ENCODE measurements at places on chromosomes 2 and 18. TPM values are rescaled to one million over a fixed set of nuclear protein-coding genes. Genes with fewer than 3 reads are reported as not detected.
A peak's percentile ranks its signal among the peaks of the same experiment; 100 is the strongest.

- no peak overlapping the region for H3K4me3 ChIP-seq
- H3K4me1 ChIP-seq, result peaks cover 6% of the 10 kb centered on the region
- no peak overlapping the region for H3K27ac ChIP-seq
- H3K36me3 ChIP-seq, result no peaks in the 10 kb centered on the region
- H3K27me3 ChIP-seq, result no peaks in the 10 kb centered on the region
These were observed 43.9 kb upstream of the RAPH1 start for GRCh38 chr2:203578759-203579643.

DNA sequence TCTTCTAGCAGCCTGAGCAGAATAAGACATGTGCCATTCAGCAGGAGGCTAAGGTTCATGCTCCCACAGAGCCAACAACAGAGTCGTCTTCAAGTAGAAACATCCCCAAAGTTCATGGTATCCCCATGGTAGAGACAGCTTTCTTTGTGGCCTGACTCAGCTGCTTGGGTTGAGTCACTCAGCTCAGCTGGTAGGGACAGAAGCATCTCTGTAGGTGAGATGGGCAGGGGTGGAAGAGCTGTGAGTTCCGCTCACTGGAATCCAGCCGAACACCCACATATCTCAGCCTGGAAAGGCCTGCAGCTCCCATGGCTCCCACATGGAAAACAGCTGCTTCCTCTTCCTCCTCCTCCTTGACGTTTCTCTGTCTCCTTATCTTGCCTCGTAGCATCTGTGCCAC, 792.7 kb downstream of the RNF144A start:
- no peak overlapping the region for H3K4me3 ChIP-seq
- no peaks in the 10 kb centered on the region for H3K36me3 ChIP-seq
- no peaks in the 10 kb centered on the region for H3K4me1 ChIP-seq
- no peaks in the 10 kb centered on the region for H3K27me3 ChIP-seq
- no peak for DNase-seq

DNA sequence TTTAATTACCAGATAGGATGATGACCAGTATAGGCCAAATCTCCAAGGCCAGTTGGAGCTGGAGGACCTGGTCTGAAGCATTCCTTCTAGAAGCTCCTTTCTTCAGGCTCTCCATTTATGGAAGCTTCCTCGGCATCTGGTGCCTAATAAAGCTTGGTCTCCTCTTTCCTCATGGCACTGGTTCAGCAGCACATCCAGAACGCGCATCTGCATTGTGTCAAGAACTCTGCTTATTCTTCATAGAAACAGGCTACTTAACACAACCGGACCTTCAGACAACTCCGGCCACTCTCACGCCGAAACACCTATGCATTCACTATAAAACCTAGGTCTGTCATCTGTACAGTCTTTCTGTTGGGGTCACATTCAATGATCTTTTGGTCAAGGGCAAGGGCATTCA, 99.8 kb downstream of the COL6A3 start:
- no peak overlapping the region for H3K27ac ChIP-seq
- no peaks in the 10 kb centered on the region for H3K27me3 ChIP-seq
- DNase-seq, result no peak
- no peaks in the 10 kb centered on the region for H3K36me3 ChIP-seq
- H3K4me3 ChIP-seq, result no peak overlapping the region
- no peaks in the 10 kb centered on the region for H3K4me1 ChIP-seq

DNA sequence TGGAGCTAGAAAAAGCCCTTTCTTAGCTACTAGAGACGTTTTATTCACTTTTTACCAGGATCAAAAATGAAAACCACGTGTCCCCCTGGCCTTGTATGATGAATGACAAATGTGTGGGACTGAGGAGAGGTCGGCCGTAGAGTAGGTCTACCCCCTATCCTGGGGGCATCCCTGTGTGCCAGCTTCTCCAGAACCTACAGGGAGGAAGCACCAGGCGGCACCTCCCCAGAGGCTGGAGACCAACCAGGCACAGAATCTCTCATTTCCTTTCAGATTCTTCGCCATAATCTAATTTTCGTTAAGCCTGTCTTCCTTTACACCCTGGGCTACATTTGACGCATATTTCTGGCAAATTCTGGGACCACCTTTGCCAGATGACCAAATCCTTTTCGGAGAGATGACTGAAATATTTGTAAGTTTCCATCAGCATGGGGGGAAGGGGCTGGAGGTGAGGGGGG, 15.9 kb downstream of the TWIST2 start:
- no peaks in the 10 kb centered on the region for H3K27me3 ChIP-seq
- no peaks in the 10 kb centered on the region for H3K36me3 ChIP-seq
- no peak overlapping the region for H3K4me3 ChIP-seq

- no peak overlapping the region for H3K27ac ChIP-seq
- no peaks in the 10 kb centered on the region for H3K4me1 ChIP-seq
- no peaks in the 10 kb centered on the region for H3K36me3 ChIP-seq
- no peak for DNase-seq
These were observed 57.4 kb upstream of the PCBP1 start for GRCh38 chr2:70029814-70030409.

GRCh38 chr2:34547340-34547739, 948.2 kb upstream of the FAM98A start:
- no peak overlapping the region for H3K27ac ChIP-seq
- H3K4me1 ChIP-seq, result no peaks in the 10 kb centered on the region
- H3K4me3 ChIP-seq, result no peak overlapping the region
- no peak for DNase-seq
- no peaks in the 10 kb centered on the region for H3K27me3 ChIP-seq

DNA sequence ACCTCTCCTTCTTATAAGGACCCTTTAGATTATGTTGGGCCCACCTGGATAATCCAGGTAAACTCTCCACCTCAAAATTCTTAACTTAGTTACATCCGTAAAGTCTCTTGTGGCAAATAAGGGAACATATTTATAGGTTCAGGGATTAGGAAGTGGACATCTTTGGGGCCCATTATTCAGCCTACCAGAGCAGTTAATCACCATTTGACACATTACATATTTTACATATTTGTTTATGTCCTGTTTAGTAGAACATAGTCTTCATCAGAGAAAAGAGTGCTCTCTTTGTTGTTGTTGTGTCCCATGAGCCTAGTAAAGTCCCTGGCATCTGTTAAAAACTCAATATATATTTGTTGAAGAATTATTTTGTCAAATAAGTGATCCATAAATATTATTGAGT, 134.0 kb upstream of the SPATS2L start:
- H3K4me3 ChIP-seq, result no peak overlapping the region
- H3K4me1 ChIP-seq, result no peaks in the 10 kb centered on the region
- H3K36me3 ChIP-seq, result no peaks in the 10 kb centered on the region
- no peak overlapping the region for H3K27ac ChIP-seq
- H3K27me3 ChIP-seq, result no peaks in the 10 kb centered on the region

DNA sequence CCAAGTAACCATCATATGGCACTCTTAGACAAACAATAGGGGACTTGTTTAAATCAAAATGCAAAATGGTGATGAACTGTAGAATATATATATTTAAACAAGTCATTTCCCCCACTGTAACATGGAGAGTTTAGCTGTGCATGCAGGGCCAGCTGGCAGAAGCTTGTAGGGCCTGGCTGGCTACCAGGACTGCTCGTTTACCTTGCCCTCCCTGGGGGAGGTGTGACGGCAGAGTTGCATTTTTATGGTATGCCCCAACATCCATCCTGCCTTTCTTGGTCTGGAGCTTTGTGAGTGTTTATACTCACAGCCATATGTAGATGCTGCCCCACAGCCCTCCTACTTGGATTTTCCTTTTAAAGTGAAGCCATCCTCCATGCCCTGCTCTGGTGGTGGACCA, 101.7 kb upstream of the ZFP36L2 start:
- no peak overlapping the region for H3K27ac ChIP-seq
- no peaks in the 10 kb centered on the region for H3K36me3 ChIP-seq

GRCh38 chr18:33960417-33960816, 264.3 kb downstream of the NOL4 start:
- no peaks in the 10 kb centered on the region for H3K36me3 ChIP-seq
- H3K4me1 ChIP-seq, result no peaks in the 10 kb centered on the region
- H3K27ac ChIP-seq, result no peak overlapping the region
- H3K4me3 ChIP-seq, result no peak overlapping the region

GRCh38 chr2:62099050-62099449, 96.9 kb upstream of the B3GNT2 start:
- H3K27me3 ChIP-seq, result no peaks in the 10 kb centered on the region
- no peak overlapping the region for H3K4me3 ChIP-seq
- H3K36me3 ChIP-seq, result no peaks in the 10 kb centered on the region
- DNase-seq, result no peak

DNA sequence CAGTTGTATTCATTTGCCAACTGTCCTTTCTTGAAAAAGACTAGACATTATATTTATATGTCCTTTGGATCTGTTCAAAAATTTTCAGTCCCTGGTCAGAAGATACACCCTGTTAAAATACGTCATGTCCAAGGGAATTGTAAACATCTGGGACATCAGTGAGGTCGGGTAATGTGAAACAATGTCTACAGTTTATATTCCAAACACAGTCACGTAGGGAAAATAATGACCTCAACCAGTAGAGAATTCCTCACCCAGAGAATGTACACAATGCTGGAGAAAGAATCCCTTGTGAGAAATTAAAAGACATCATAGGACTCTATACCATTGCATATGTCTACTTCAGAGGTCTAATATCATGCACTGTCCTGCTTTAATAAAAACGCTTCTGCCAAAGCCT, 888.0 kb upstream of the CHAC2 start:
- no peaks in the 10 kb centered on the region for H3K27me3 ChIP-seq
- H3K36me3 ChIP-seq, result no peaks in the 10 kb centered on the region
- no peak overlapping the region for H3K27ac ChIP-seq
- H3K4me3 ChIP-seq, result no peak overlapping the region
- H3K4me1 ChIP-seq, result no peaks in the 10 kb centered on the region
- no peak for DNase-seq

DNA sequence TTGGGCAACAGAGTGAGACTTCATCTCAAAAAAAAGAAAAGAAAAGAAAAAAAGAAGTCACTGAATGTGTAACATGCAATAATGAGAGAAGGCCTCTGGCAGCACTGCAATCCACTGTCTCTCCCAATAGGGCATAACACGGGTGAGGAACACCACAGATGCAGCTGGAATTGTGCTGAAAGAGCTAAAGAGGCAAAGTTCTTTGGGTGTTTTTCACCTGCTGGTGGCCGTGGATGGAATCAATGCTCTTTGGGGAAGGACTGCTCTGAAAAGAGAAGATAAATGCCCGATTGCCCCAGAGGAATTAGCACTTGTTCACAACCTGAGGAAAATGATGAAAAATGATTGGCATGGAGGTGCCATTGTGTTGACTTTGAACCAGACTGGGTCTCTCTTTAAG, 31.0 kb upstream of the CYBRD1 start:
- no peak overlapping the region for H3K27ac ChIP-seq
- H3K4me1 ChIP-seq, result no peaks in the 10 kb centered on the region
- H3K36me3 ChIP-seq, result no peaks in the 10 kb centered on the region
- DNase-seq, result no peak

DNA sequence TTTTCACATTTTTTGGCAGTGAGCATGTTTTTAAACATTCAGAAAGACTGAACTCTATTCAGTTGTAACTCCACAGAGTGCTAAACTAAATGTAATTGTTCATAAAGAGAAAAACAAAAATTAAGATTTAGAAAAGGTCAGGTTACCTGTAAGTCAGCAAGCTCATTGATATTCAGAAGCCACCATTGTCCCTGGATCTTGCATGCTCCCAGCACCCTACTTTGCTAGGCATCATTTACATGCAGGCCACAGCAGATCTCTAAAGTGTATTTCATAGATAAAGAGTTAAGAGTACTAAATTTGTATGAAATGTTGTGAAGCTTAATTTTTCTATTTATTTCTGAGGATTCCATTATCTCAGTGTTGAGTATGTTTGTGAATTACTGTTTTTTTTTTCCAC, 64.8 kb upstream of the CDH19 start:
- H3K4me1 ChIP-seq, result no peaks in the 10 kb centered on the region
- H3K4me3 ChIP-seq, result no peak overlapping the region
- H3K36me3 ChIP-seq, result no peaks in the 10 kb centered on the region

DNA sequence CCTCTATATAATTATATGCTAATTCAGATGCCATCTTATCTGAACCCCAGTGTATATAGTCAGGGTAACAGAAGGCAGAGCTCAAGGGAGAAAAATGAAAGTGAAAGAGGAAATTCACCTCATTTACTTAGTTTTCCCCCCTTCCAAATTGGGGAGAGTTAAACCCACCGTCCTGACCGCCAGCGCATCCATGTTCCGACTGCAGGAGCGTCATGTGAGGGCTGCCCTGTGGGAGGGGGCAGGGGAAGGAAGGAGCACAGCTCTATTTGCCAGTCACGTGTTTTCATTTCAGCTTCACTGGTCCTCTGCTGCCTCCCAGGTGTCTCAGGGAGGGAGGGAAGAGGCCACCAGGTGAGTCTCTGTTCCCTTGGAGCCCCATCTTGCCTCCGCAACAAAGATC, 13.2 kb downstream of the CNNM4 start:
- peak; percentile 82 for DNase-seq
- peak overlapping the region; percentile 59 for H3K27ac ChIP-seq
- H3K36me3 ChIP-seq, result no peaks in the 10 kb centered on the region
- peaks cover 18% of the 10 kb centered on the region for H3K4me1 ChIP-seq

DNA sequence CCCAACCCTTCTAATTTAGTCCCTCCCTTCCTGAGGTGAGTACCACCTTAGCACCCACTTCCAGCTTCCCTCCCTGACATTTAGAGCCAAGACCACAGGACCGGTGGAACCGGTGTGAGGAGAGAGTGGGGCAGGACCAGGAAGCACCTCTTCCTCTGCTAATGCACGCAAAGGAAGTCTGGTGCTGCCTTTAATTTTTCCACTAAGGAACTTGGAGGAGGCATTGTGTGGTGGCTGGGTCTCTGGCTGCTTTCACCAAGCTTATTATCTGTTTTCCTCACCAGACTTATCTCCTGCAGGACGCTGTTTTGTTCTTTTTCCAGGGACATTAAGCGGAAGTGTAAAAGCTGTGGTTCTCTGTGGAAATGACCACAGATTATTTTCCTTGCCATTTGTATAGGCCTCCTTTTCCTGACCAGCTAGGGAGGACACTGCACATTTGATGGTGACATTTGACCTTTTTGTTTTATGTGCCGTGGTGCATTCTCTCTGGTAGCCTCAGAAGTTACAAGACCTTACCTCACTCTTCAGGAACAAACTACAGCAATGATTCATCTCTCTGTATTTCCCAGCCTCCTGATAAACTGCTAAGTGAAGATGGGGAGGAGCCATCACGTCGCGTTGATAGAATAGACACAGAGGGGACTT, 39.8 kb upstream of the SPTBN1 start:
- DNase-seq, result no peak
- H3K36me3 ChIP-seq, result no peaks in the 10 kb centered on the region
- H3K4me3 ChIP-seq, result no peak overlapping the region
- H3K4me1 ChIP-seq, result no peaks in the 10 kb centered on the region
- no peaks in the 10 kb centered on the region for H3K27me3 ChIP-seq

GRCh38 chr2:46117379-46117778, 179.8 kb upstream of the EPAS1 start:
- no peak overlapping the region for H3K27ac ChIP-seq
- no peak overlapping the region for H3K4me3 ChIP-seq
- DNase-seq, result no peak
- H3K4me1 ChIP-seq, result no peaks in the 10 kb centered on the region

- no peak overlapping the region for H3K4me3 ChIP-seq
- H3K36me3 ChIP-seq, result no peaks in the 10 kb centered on the region
- no peak for DNase-seq
- no peaks in the 10 kb centered on the region for H3K27me3 ChIP-seq
- no peak overlapping the region for H3K27ac ChIP-seq
These were observed 224.6 kb downstream of the EPHA4 start for GRCh38 chr2:221347471-221347870.

LYPD6 gene
- polyA plus RNA-seq, result not detected

MOCOS gene
- polyA plus RNA-seq, result not detected

SLC16A14 gene
- 0.44 TPM for polyA plus RNA-seq

TEX44 gene
- not detected for polyA plus RNA-seq

GRHL1 gene
- polyA plus RNA-seq, result 0.33 TPM

IL37 gene
- polyA plus RNA-seq, result not detected

All from CD4-positive, alpha-beta memory T cell (primary cell).